ENCODE measurements at places on chromosomes 16 and 17. TPM values are rescaled to one million over a fixed set of nuclear protein-coding genes. Genes with fewer than 3 reads are reported as not detected.

The VPS4A gene
- total RNA-seq: 30.5 TPM

- DNase-seq: peak; percentile 81
Observed at GRCh38 chr16:3235856-3236669, 1.1 kb upstream of the ZNF200 start.

GRCh38 chr16:85227084-85227945, 115.0 kb upstream of the CIBAR2 start:
- no peak for DNase-seq

DNA sequence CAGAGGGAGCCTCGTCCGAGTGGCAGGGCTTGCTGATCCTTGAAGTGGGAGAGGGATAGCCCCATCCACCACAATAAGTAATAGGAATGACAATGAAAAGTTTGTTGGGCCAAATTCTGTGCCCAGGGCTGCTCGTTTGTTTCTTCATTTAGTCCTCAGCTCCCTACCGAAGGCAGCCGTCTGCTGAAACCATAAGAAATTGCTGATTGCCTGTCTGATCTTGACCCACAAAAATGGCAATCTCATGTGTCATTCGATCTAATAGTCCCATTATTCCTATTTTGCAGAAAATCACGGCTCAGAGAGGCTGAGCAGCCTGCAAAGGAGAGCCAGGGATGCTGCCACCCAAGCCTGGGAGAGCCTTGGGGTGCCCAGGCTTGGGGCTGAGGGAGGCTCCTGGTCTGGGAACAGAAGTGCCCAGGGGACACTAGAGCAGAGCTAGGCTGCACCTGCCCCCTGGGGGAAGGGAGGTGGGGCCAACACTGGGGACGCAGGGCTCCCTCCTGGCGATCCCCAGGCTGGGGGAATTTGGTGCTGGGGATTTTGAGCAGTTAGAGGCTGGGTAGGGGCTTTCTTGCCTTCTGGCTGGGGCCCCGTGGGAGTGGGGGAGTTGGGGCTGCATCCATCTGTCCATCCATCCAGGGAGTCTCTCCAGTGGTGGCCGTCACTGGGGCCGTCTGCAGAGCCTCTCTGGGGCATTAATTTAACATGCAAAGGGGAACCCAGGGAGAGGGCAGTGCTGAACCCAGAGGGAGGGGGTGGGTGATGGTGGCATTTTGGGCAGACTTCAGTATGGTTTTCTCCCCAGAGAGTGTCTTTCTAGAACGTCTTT, 53.5 kb downstream of the SOCS1 start:
- no peak for DNase-seq

GRCh38 chr17:45220079-45220478, 1.6 kb upstream of the FMNL1 start:
- no peak for DNase-seq
